ENCODE measurements at places on chromosomes 7 and 10. TPM values are rescaled to one million over a fixed set of nuclear protein-coding genes. Genes with fewer than 3 reads are reported as not detected.

The GATA3 gene
- total RNA-seq, result 0.52 TPM

The GRM3 gene
- total RNA-seq, result under 0.01 TPM

The ELN gene
- 107 TPM for total RNA-seq

The CNTNAP2 gene
- total RNA-seq, result 14.1 TPM
